Stimulated activated CD8-positive, alpha-beta memory T cell treated with anti-CD3 and anti-CD28 coated beads, Interleukin-12 subunit alpha, Interleukin-12 subunit beta, amount 100 ng/mL, for 4 hours (primary cell): ENCODE measurements at places on chromosomes 5 and 9.

GRCh38 chr5:141654298-141654697, 3.1 kb upstream of the FCHSD1 start:
- no peak for DNase-seq

DNA sequence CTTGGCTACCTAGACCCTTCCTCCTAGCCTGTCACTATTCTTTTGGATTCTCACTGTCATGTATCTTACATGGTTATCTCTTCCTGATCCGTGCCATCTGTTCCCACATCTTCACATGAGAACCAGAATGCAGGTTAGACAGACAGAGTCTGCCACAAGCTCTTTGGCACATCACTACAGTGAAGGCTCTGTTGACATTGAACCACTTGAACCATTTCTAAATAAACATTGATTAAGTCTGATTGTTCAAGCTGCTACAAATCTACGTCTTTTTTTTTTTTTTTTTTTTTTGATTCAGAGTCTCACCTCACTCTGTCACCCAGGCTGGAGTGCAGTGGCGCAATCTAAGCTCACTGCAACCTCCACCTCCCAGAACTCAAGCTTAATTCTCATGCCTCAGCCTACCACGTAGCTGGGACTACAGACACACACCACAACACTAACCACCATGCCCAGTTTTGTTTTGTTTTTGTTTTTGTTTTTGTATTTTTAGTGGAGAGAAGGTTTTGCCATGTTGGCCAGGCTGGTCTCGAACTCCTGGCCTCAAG, 85.1 kb upstream of the LRRTM2 start:
- no peak for DNase-seq

GRCh38 chr5:28807195-28807729, 1768.9 kb upstream of the CDH9 start:
- DNase-seq, result no peak

DNA sequence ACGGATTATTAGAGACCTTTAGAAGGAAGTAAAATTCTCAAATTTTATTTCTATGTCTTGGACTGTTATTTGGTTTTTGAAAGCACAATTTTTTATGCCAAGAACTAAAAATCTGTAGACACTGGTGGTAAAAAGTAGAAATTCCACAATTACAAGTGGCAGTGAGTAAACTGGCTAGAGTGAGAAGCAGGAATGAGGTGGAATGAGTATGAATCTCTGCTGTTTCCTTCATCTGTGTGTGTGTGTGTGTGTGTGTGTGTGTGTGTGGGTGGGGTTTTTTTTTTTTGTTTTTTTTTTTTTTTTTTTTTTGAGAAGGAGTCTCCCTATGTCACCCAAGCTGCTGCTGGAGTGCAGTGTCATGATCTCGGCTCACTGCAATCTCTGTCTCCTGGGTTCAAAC, 94.2 kb downstream of the TLE4 start:
- no peak for DNase-seq

DNA sequence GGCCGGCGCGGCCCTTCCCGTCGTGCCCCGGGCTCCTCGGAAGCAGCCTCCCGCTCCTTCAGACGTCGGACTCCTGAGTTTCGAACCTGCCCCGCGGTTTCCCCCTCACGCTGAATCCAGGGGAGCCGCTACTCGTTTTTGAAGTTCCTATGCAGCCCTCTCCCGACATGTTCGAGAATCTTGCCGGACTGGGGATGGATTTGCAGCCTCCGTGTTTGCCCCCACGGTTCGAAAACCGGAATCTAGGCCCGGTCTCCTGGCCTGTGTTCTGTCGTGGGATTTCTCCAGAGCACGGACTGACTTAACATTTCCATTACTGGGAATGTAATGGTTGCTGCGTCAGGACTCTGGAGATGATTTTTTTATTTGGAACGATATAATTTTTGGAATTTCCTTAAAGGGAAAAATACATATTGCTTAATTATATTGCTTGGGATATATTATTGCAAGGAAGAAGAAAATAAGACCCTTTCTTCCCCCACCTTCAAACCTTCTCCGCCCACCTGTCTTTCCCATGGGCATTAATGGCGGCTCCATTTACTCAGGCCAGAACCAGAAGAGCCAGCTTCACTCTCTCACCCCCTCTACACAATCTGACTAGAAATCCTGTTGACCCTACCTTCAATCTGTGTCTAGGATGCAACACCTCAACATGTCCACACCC, 8.5 kb upstream of the MGAT1 start:
- no peak for DNase-seq

DNA sequence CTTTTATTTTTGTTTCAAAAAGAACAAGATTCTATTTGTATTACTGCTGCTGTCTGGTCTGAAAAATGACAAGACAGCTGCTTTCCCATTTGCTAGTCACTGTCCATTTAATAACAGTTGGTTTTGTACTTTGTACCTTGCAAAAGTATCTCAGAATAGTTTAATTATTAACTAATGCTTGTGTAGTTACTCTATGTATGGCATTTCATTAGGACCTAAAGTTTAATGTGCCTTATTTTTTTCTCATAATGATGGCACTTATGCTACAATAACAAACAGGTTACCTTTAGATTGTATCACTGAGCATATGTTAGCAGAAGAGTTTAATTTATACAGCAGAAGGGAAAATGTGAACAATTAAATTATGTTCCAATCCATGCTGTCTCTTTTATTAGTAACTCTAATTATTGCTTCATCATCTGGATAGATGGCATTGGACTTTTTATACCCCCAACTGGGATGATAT, 134.2 kb downstream of the CDH10 start:
- no peak for DNase-seq

- no peak for DNase-seq
Observed at GRCh38 chr9:135228983-135229625, 141.6 kb downstream of the OLFM1 start.

DNA sequence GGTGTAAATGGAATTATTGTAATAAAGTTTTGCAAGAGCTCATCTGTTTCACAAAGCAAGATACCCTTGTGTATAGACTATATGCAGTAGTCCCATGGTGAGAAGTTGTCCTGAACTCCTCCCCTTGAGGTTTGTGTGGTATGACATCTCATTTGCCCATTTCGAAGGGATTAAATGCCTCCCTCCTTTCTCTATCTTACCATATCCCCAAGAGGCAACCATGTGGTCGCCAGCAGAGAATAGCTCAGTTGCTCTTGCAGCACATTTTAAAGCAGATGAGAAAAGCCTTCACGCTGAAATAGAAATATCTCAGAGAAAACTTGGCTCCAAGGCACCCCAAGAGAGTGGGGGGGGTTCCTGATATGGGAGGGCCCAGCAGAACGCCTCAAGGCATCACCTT, 4.6 kb downstream of the SEMA6A start:
- DNase-seq, result no peak
